DMS79 treated with DMSO at 0.1 percent for 48 hours (cell line): ENCODE measurements at places on chromosomes 4 and X.
A peak's percentile ranks its signal among the peaks of the same experiment; 100 is the strongest.

DNA sequence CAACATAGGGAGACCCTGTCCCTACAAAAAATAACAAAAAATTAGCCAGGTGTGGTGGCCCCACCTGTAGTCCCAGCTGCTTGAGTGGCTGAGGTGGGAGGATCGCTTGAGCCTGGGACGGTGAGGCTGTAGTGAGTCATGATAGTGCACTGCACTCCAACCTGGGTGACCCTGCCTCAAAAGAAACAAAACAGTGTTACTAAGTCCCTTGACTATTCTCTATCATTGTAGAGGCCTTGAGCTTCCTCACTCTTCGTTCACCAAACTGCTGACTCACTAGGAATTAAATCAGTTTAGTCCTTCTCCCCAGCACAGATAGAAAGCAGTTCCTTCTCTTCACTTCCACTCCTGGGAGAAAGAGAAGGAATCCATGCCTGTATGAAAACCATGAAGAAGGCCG lies 14.5 kb downstream of the CDS1 start:
- DNase-seq: no peak

DNA sequence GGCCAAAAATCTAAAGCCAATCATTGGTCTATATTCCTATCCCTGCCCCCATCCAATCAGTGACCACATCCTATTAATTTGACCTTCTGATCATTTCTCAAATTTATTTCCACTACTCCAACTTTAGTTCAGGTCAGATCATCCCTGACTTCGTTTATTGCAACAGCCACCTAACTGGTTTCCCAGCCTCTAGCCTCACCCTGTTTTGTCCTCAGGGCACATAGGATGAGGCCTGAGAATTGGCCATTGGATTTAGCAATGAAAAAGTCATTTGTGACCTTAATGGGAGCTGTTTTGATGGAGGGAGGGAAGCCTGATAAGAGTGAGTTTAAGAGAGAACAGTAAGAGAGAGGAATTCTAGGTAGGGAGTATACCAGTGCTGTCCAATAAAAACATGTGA lies 155.0 kb downstream of the AMMECR1 start:
- DNase-seq: no peak

DNA sequence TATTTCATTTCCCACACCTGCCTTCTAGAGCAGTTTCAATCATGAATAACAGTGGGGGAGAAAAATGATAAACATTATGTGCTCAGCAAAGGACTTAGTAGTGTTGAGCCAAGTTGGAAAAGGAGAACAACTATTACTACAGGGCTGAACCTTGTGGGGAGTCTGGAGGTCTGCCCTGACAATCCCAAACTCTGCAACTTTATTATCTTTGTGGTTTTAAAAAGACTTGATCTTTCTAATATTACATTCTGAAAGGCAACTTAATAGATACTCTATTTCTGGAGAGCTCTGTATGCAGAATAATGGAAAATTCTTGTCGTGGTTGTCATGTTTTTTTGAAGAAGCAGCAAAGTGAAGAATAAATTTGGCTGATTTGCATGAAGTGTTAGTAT lies 116.1 kb downstream of the SPCS3 start:
- no peak for DNase-seq

GRCh38 chr4:107908377-107908776 lies 23.0 kb upstream of the CYP2U1 start:
- no peak for DNase-seq

- DNase-seq: no peak
Observed at GRCh38 chr4:159425737-159426305, 322.9 kb downstream of the RAPGEF2 start.

DNA sequence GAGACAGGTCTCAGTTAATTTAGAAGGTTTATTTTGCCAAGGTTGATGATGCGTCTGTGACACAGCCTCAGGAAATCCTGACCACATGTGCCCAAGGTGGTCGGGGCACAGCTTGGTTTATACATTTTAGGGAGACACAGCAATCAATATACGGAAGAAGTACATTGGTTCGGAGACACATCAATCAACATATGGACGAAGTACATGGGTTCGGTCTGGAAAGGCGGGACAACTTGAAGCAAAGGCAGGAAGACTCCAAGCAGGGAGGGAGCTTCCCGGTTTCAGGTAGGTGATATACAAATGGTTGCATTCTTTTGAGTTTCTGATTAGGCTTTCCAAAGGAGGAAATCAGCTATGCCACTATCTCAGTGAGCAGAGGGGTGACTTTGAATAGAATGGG lies 225.2 kb upstream of the ZFP42 start:
- DNase-seq: no peak

DNA sequence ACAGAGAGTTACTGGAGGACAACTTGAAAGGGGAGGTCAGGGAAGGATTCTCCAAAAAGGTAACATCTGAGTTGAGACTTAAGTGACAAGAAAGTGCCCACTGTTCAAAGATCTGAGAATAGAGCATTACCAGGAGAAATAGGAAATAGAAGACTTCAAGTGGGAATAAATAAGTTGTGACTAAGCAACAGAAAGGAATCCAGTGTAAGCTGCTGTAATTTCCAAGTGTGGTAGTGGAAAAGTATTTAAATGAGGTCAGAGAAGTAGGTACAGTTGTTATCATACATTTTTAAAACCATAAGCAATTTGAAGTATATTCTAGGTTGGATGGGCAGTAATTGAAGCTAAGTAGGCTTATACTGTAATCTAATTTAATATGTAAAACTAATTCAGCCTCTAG lies 211.9 kb downstream of the FBXO8 start:
- DNase-seq: no peak

DNA sequence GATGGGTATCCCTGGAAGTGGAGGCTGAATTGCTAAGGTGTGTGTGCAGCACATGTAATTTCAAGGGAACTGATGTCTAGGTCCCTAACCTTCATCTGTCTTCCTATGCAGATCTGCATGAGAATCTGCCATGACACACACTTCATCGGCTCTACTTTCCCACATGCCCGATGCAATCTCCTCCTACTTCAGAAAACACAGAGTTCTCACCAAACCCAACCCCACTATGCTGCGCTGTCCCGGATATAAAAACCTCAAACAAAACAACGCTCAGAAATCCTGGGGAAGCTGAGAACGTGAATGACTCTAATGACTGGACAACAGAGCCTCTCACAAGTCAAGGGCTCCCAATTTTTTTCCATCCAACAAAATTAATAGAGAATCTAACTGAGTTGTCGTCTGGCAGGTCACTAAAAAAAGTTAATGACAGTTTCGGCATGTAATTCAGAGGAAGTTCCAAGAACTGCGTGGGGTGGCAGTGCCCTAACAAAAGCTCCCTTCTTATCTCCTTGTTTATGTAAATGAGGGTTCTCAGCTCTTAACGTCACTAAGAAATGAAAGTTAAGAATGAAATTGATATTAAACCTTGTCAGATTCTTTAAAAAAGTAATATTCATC lies 39.0 kb downstream of the STX18 start:
- no peak for DNase-seq

- no peak for DNase-seq
Observed at GRCh38 chr4:128819082-128819742, 9.7 kb downstream of the JADE1 start.

- DNase-seq: no peak
Observed at GRCh38 chr4:97507587-97508245, 635.6 kb downstream of the STPG2 start.

DNA sequence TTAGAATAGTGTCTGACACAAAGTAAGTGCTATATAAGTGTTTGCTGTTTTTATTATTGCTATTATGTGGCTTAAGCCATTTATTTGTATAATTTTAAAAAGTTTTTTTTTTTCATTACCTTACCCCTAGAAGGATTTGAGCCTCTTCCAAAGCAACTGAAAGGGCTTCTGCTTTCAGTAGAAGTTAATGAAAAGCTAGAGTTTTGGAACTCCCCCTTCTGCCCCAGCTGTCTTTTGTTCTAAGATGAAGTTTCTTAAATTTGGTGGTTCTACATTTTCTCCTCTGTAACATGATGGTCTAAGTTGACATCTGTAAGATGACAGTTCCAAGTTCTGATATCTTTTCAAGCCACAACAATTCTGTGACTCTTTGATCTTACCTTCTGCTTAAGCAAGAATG lies 30.3 kb downstream of the FHIP1A start:
- DNase-seq: no peak

DNA sequence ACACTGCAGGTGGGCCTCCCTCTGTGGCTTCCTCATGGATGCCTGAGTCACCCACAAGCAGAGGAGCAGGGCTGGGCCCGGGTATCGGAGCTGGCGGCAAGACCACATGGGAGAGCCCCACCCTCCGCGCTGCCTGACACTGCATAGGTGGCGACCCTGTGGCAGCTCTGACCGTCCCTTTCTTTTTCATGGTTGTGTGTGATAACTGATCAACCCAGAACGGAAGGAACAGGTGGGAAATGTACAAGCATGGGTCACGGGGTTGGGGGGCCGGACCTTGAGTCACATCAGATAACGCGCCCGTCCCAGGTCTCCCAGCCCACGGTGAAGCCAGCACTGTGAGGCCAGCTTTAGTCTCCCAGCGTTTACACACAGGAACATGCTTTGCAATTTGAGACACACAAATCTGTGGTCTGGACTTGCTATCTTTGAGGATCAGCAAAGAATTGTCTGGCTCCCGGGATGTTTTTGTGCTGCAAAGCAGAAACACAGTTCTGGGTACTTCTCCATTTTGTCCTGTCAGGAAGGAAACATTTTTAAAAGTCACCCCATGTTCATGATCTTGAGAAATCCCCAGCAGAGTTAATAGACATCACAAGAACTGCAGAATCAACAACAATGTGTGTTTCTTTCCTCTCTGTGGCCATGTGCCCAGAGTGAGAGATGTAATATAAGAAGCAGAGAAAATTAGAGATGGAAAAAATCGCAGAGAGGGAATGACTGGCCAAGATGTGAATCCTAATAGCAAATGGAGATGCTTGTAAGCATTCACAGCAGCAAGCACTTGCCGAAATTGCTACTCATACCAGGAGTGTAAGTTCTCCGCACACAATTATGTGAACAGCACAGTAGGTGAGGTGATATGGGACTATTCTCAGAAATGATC lies 70.1 kb upstream of the CBR4 start:
- DNase-seq: peak; percentile 56

DNA sequence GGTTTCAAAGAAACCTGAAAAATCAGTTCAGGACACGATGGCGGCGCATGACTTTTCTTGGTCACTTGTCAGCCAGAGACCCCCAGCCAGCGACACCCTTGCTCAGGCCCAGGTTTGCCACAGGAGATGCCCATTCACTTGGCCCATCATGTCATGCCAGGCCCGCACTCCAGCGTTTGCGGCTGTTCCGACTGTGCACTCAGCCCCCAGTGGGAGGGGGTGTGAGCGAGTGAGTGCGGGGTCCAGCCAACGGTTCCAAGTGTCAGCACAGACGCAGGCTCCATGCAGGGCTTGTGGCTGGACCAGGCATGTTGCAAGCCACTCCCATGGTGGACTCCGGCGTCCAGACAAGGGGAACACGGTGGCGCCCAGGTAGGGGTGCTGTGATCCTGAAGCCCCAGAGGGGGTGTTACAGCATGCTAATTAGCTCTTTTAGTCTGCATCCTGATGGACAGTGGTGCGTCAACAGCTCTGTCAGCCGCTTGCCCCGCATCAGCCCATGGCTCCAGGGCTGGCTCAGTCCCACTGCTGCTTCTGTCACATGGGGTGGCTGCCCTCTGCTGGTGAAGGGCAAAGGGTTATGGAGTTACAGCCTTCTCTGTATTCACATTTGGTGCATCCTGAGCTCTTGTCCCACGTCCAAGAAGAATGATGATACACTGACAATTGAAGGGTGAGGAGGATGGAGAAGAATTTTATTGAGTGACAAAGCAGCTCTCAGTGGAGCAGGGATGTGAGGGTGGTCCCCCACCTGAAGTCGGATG lies 3.7 kb upstream of the MAEA start:
- no peak for DNase-seq

DNA sequence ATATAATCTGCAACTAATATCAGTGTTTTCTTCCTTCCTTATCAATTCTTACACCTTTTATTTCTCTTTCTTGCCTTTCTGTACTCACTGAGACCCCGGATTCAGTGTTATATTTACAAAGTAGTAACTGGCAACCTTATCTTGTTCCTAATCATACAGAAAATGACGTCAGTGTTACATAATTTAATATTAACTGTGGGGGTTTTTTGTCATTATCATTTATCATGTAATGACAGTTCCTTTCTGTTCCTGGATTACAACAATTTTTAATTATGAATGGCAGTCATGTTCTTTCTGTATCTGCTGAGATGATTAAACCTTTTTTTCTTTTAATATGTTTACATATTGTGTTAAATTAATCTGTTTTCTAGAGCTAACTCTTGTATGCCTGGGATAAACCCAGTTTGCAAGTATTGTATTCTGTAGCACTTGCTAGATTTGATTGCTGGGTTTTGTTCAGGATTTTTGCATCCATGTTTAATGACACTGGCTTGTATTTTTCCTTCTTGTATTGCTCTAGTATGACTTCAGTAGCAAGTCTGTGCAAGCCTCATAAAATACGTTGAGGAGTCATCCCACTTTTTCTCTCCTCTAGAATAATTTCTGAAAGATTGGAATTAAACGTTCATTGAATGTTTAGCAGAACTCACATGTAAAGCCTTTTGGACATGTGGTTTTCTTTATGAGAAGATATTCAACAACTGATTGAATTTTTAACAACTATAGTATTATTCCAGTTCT lies 10.4 kb upstream of the HSPA4L start:
- DNase-seq: no peak

GRCh38 chr4:74431113-74431826 lies 13.7 kb upstream of the AREG start:
- DNase-seq: no peak

DNA sequence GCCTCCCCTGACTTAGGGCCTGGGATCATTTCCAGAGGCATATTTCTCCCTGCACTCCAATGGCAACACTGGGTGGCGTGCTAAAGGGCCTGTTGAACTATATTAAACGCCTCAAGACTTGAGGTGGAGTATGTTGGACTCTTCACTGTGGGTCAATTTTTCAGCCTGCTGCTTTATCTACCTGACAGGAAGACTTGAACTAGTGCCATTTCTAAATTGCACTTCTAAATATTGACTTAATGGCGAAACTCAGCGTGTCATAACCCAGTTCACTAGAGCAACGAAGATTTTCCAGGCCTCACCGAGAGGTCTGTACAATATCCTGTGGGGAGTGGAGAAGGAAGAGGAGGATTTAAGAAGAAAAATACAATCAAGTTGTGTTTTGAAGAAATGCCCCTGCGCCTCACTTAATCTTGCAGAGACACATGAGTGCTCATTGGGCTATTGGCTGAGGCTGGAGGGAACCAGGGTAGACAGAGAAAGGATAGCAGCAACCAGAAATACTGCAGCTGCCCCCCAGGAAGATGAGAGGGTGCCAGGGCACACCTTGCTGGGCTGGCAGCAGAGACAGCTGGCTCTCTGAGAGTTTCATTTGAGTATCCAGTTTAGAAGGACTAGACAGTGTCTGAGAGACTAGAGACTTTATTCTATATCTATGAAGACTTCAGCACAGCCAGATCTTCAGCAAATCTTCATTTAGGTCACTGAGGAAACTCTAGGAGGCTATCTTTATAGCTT lies 67.4 kb downstream of the ENPP6 start:
- peak; percentile 9 for DNase-seq

- DNase-seq: no peak
Observed at GRCh38 chrX:121479406-121479805, 432.0 kb downstream of the GLUD2 start.

DNA sequence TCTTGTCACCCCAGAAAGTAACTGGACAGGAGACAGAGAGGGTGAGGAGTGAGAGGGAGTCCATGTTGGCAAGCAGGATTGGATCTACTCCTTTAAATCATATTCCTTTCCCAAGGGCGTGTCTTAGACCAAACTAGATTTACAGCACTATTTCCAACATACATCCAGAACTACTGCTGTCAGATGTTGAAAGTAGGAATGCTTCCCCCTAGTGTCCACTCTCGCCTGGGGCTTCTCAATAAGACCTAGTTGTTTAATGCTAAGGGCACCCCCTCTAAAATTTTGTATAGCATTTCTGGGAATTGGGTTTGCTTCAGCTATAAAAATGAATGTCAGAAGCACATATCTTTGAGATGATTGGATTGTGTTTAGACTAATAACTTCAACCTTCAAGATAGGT lies 13.3 kb downstream of the OFD1 start:
- no peak for DNase-seq
